ENCODE measurements at places on chromosomes 4 and X.

GRCh38 chr4:141599853-141600252 is 36.5 kb upstream of the IL15 start:
- no peak for DNase-seq

- peak; percentile 68 for DNase-seq
Measured at GRCh38 chr4:84852081-84852480, 114.4 kb downstream of the WDFY3 start.

GRCh38 chrX:129553619-129554288 is 13.7 kb downstream of the OCRL start:
- DNase-seq, result no peak

GRCh38 chr4:5524446-5525299 is 183.7 kb downstream of the EVC2 start:
- DNase-seq, result peak; percentile 68

GRCh38 chr4:107034996-107035818 is 906 bp downstream of the DKK2 start:
- DNase-seq, result no peak

DNA sequence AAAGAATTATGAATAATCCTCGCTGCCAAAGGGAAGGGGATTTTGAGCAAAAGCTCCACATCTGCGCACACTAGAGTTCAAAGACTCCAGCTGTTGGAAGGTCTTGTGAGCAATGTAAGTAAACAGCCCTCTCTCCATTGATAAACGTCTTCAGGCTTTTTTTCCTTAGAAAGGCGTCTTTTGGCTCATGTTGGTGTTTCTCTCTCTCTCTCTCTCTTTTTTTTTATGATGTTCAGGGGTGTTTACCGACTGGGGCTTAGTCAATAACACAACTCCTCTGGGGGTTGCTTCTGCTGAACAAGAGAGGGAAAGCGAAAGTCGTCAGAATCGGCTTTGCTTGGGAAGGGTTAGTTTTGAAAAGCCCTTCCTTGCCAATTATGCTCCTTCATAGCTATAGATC is 53.2 kb upstream of the C1QTNF7 start:
- DNase-seq, result no peak

GRCh38 chrX:24371391-24371972 is 11.0 kb downstream of the SUPT20HL1 start:
- DNase-seq, result peak; percentile 53

DNA sequence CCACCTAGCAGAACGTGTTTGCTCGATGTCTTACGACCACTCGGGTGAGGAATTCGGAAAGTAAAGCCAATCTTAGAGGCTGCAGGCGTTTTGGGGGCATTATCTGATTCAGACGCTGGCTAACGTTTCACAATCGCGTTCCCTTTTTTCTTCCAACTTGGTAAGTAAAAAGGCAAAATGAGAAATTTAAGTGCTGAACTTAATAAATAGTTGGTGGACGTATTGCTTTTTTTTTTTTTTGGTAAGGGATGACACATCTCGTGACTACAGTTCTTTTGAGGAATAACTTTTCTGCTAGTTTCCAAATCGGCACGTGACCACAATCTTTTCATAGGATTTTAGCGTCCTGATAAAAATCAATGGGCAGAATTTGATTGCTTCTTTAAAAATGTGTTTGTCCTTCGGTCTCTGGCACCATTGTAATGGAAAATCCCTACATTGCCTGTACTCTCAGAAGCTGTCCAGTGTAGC is 848 bp downstream of the RAB9A start:
- no peak for DNase-seq

GRCh38 chr4:2576290-2576689 is 39.8 kb downstream of the FAM193A start:
- DNase-seq, result no peak

DNA sequence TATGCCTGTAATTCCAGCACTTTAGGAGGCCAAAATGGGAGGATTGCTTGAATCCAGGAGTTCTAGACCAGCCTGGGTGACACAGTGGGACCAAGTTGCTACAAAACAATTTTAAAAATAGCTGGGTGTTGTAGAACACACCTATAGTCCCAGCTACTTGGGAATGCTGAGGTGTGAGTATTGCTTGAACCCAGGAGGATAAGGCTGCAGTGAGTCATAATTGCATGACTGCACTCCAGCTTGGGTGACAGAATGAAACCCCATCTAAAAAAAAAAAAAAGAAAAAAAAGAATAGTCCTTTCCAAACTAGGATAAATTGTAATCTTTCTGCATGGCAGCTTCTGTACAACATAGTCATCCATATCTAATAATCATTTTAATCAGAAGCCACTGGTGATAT is 270.1 kb upstream of the INTU start:
- DNase-seq, result no peak

GRCh38 chrX:25125483-25125882 is 109.7 kb upstream of the ARX start:
- peak; percentile 58 for DNase-seq

DNA sequence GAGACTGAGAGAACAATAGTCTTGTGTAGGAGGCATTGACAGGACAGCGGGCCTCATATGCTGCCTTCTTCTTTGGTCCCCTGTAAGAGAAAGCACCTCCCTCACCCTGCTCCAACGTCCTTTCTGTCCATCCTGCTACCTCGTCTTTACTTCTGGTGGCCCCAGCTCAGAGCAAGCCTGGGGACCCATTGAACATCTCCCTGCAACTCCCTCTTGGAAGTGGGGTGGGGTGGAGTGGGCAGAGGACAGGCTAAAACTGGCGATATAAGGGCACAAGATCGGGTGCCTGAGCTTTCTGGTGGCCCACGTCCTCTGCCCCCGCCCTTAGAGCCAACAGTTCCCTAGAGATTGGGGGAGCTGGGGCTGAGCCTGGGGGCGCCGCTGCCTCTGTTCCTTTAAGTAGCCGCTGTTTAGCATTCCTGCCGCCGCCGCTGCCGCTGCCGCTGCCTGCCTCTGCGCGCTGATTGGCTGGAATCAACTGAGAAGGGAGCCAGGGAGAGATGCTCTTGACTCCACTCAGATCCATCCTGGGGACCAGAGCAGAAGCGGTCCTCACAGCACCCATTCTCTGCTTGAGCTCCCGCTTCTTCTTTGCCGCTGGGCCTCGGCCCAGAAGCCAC is at the start of gene DLG3:
Gene DLG3 (plus strand): TSS at position 510 of the 620 bp plus-strand sequence. CDS start 367 bp downstream, outside the sequence.
- DNase-seq, result peak; percentile 60

DNA sequence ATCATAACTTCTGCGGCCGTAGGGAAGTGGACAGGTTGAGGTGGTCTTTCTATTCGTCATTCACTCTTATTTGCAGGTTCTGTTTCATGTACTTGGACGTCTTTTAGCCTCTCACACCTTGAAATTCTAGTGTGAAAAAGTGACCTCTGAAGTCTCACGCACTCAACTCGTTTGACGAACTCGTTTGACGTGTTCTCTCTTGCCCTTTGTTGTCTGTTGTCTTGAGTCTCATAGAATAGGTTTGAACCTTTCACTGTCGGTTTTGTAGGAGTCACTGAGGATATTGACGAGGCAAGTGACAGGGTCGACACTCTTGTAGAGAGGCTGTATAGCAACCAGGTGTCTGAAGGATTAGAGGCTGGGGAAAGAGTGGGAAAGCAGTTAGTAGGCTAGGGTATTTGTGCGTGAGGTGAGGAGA is 1.1 kb upstream of the PGRMC2 start:
- DNase-seq, result peak; percentile 54

DNA sequence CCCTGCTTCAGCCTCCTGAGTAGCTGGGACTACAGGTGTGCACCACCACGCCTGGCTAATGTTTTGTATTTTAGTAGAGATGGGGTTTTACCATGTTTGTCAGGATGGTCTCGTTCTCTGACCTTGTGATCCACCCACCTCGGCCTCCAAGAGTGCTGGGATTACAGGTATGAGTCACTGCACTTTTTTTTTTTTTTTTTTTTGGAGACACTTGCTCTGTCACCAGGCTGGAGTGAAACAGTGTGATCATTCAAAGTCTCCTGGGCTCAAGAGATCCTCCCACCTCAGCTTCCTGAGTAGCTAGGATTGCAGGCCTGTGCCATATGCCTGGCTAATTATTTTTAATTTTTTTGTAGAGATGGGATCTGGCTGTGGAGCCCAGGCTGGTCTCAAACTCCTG is 338.8 kb downstream of the PPP3CA start:
- DNase-seq, result no peak

- DNase-seq, result no peak
Measured at GRCh38 chr4:88991746-88992145, 65.2 kb downstream of the FAM13A start.

GRCh38 chr4:96742332-96743014 is 902.6 kb downstream of the PDHA2 start:
- DNase-seq, result no peak

DNA sequence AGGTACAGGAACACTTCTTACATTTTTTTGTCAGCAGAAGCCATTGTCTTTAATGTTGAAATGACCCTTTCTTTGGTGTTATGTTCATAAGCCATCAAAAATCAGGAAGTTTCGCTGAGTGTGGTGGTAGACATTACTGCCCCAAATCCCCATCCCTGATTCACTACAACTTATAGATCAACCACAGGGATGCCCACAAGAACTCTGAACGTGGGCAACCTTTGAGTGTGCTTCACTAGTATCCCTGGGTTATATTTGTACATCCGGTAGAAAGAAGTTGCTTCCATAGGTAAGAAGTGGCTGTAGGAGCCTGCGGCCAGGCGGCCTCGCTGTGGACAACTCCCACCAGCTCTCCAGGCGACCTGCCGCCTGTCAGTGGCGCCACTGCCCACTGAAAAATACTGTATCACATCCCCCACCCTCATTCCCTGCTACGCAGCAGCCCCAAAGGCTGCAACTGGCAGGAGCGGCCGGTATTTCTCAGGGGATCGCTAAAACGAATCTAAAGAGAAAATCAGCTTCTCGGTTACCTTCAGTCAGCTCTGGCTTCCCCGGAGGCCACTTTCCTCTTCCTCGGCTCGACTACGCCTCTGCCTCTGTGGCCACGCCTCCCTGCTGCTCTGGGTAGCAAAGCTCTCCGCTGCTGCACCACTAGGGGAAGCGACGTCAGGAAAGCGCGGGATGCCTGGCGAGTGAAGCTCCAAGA is 13.9 kb upstream of the ETDC start:
- DNase-seq, result no peak

- peak; percentile 23 for DNase-seq
Measured at GRCh38 chr4:40629401-40630334, at the start of gene RBM47. Gene RBM47, minus strand, starts transcription at chr4:40629864. Its CDS starts 190,971 bp downstream, at chr4:40438893.

DNA sequence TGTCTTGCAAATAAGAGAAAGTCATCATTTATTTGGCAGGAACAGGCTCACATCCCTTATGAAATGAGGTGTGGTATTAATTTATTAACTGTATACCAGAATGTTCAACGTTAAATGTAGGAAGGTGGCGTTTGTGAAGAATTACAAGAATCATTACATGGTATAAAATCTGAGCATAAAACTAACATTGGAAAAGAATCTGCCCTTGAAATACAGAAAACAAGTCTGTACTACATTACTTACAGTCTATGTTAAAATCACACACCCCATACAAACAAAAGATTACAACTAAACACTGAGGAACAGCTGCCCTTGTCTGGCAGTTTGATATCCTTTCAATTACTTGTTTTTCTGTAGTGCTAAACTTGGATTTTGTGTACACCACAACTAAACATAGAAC is 131.1 kb downstream of the DCHS2 start:
- no peak for DNase-seq

DNA sequence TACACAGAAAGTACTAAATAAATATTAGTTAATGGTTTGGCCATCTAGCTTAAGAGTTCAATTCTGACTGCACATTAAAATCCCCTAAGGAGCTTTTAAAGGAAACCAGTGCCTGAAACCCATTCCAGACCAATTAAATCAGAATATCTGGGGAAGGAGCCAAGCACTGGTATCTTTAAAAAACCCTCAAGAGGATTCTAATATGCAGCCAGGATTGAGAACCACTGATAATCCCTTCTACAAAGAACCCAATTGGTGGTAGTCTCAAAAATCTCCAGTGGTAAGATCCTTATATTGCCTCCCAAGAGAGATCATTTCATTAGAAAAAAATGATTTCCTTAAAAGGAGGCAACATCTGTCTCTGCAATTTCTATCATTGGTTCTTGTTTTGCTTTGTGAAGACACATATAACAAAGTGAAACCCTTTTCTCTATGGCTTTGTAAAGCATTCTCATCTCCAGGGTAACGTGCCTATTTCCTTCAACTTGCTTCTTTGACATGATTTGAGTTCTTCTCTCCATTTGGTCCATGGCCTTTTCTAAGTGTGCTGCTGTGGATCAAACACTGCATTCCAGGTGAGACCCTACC is 3.5 kb downstream of the GPR34 start:
- no peak for DNase-seq

DNA sequence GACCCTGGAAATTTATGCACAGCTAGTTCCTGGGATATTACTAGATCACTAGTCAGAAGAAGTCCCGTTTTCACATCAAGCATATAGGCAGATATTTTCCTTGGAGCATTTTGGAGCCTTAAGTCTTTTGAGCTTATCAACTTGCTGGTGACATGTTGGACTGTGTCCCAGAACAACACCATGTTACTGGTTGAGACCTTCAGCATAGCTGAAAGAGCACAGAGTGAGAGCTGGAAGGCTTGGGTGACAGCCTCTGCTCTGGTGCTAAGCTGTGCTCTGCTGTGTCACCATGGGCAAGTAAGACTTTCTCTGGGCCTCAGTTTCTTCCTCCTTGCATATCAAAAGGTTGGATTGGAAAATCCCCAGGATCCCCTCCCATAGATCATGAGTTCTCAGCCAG is 116.6 kb upstream of the FRMPD4 start:
- no peak for DNase-seq

DNA sequence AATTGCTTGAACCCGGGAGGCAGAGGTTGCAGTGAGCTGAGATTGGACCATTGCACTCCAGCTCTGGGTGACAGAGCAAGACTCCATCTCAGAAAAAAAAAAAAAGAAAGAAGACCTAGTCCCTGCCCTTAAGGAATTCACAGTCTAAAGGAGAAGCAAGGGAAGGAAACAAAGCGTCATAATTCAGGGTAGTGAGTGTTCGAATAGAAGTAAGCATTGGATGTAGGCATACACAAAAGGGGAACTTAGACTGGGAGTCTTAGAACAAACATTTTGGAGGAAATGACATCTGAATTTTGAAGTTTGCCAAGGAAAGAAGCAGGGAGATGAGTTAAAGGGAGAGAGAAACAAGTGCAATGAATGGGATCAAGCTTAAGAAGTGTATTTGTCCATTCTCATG is 32.4 kb downstream of the PPM1K start:
- no peak for DNase-seq

GRCh38 chr4:32884198-32884597 is 2164.0 kb downstream of the PCDH7 start:
- DNase-seq, result no peak

GRCh38 chr4:16794816-16795445 is 103.5 kb downstream of the LDB2 start:
- DNase-seq, result peak; percentile 4

- no peak for DNase-seq
Measured at GRCh38 chr4:186832906-186833305, 109.2 kb upstream of the FAT1 start.

DNA sequence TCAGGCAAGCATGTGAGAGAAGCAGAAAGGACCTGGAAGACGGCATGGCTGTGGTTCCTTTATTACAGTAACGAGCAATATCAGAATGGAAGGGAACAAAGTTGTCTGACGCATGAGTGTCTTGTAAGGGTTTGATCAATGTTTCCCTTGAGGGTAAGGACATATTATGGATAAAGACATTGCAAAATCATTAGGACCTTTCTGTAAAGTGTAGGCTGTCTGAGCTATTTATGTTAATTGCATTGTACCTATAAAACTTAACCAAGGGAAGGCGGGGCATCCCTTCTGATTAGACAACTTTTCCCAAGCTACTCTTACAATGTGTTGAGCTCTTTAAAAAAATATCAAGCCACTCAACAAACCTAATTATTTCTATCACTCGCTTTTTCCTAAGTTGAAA is 112.2 kb upstream of the JADE1 start:
- DNase-seq, result no peak

- no peak for DNase-seq
Measured at GRCh38 chrX:19731307-19731820, 156.0 kb downstream of the SH3KBP1 start.

- no peak for DNase-seq
Measured at GRCh38 chr4:153364061-153364460, 19.6 kb downstream of the MND1 start.

All from NCI-H146 (cell line).